ENCODE measurements at places on chromosomes 3 and 15.

DNA sequence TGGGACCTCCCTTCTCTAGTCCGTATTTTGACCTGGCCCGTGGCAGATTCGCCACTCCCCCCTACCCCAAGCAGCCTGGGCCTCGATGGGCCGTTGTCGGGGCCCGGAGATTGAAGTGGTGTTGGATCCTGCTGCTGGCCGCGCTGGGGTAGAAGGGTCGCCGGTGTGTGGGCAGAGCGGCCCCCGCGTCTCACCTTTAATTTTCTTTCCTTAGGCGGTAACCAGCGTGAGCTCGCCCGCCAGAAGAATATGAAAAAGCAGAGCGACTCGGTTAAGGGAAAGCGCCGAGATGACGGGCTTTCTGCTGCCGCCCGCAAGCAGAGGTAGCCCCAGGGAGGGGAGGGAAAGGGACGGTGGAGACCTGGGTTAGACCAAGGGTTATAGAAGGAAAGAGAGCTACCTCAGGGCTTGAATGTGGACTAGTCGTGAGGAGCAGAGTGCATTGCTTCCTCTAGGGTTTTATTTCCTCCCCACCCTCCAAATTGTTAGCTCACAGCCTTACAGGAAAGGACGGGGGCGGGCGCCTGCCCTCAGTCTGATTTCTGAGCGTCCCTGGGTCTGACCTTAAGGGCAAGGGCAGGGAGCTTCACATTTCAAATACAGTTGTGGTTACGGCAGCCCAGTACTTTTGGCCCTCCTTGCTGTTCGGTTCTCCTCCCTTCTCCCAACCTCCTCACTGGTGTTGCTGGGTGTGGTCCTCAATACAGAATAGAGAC is 799 bp downstream of the SERF2 start:
- peak; percentile 70 for DNase-seq

DNA sequence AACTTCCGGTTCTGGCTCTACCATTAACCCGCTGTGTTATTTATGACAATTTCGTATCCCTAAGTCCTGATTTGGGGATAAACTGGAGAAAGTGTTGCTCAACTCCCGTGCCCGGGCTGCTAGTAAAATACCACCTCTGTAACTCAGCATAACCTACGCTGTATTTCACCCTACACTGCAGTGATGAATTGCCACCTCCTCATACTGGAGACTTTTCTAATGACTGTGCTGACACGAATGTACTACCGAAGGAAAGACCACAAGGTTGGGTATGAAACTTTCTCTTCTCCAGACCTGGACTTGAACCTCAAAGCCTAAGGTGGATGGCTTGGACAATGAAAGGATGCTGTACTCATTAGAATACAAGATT is 16.5 kb downstream of the SLC51A start:
- no peak for DNase-seq

GRCh38 chr15:40100947-40101905 is 7.5 kb downstream of the BMF start:
- DNase-seq: no peak

- DNase-seq: no peak
These were observed 807.4 kb downstream of the SQOR start for GRCh38 chr15:46442184-46442583.

GRCh38 chr15:65638681-65639089 is 16.9 kb downstream of the SLC24A1 start:
- peak; percentile 83 for DNase-seq

DNA sequence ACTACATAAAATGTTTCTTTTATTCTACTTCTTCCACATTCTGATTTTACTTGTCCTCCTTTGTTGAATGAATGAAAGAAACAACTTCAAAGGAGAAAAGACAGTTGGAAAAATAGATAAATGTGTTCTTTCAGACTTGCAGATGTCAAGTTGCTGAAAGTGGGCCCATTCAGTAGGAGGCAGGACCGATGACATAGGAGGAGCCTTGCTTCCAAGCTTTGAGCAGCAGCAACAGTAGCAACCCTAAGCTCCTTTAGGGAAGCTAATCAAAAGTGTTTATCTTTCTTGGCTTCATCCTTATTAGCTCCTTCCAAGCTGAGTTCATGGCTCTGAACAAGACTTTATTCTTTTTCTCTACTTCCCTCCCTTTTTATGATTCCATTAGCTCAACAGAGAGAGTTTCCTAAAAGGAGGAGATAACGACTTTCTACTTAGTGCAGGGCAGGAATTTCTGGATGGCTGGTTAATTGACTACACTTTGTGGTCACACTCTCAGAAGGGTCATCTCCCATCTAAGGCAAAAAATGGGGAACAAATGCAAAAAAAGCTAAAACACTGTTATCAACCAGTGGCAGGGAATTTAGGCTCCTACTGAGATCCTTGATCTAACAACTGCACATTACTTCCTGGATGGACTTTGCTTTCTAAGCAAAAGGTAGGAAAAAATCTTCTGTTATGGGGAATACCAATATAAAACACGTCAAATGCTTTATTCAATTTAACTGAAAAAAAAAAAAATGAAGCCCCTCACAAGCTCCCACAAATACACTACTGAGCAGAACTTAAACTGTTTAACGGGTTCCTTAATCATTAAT is 4.8 kb downstream of the MORC1 start:
- DNase-seq: no peak

DNA sequence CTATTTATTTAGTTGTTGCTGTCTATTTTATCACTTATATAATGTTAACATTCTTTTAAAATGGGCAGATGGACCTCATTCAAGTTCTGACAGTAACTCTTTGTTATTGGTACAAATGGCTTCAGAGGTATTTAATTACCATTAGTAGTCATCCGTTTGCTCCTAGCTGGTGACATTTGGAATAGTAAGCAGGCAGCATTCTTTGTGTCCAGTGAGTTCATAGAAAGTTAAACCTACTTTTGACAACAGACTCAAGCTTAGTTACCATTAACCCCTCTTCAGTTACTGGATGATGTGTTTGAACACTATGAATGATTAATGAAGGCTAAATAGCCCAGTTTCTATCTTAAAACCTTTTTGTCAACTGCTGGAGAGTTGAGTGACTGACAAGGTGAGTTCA is 500.7 kb upstream of the ATP11B start:
- no peak for DNase-seq

Data from hepatic stellate cell (primary cell).